ENCODE measurements at places on chromosomes 4 and X.
A peak's percentile ranks its signal among the peaks of the same experiment; 100 is the strongest.

- DNase-seq, result no peak
Measured at GRCh38 chr4:122045533-122045932, 93.7 kb upstream of the TRPC3 start.

DNA sequence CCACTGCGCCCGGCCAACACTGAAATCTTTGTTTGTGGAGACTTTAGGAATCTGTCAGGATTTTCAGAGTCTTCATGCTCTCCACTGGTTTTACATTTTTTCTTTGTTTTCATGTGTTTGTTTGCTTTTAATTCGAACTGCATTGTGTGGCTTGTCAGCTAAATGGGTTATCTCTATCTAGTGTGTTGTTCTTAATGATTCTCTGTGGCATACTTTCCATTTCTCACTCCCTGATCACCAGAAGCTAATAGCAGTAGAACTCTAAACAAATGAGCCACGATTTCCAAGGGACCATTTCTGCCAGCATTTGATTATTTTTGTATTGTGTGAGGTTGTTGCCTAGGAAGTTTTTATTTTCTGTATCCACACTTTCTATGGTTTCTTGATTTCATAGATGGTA, 352.4 kb downstream of the CAMK2D start:
- no peak for DNase-seq

- DNase-seq, result no peak
Measured at GRCh38 chr4:163991298-163991865, 496.9 kb downstream of the TMA16 start.

DNA sequence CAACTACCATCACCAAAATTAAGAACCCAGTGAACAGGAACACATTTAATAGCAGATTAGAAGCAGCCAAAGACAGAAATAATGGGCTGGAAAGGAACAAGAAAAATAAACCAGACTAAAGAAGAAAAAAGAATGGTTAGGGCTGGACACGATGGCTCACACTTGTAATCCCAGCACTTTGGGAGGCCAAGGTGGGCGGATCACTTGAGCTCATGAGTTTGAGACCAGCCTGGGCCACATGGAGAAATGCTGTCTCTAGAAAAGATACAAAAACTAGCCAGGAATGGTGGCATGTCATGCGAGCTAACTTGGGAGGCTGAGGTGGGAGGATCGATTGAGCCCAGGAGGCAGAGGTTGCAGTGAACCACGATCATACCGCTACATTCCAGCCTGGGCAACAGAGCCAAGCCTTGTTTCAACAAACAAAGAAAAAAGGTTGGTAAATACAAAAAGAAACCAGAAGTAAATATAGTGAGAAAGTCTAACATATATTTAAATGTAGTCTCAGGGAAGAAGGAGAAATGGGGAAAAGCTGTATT, 102.0 kb downstream of the AFAP1 start:
- DNase-seq, result no peak

- DNase-seq, result peak; percentile 4
Measured at GRCh38 chrX:101595739-101596419, 21.9 kb downstream of the ARMCX6 start.

DNA sequence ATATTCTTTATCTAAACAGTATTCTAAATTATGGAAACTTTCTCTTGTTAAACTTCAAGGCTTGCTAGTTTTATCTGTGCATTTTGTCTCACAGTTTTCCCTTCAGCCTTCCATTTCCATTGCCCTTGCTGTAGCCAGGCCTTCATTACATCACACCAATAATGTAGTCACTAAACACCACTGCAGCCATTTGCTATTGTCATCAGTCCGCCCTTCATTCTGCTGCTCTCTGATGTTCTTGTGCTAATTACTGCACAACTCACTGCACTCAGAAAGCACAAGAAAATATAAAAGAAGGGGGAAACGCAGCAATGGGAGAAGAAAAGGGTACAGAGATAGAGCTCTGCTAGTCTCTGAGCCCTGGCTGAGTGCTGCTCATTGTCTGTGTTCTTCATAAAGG, 239.6 kb upstream of the FSTL5 start:
- DNase-seq, result no peak

- DNase-seq, result no peak
Measured at GRCh38 chr4:138659037-138659811, 356.4 kb upstream of the NOCT start.

- DNase-seq, result no peak
Measured at GRCh38 chr4:142408003-142408441, 438.1 kb downstream of the INPP4B start.

GRCh38 chr4:170030121-170030520, 3.9 kb upstream of the MFAP3L start:
- no peak for DNase-seq

DNA sequence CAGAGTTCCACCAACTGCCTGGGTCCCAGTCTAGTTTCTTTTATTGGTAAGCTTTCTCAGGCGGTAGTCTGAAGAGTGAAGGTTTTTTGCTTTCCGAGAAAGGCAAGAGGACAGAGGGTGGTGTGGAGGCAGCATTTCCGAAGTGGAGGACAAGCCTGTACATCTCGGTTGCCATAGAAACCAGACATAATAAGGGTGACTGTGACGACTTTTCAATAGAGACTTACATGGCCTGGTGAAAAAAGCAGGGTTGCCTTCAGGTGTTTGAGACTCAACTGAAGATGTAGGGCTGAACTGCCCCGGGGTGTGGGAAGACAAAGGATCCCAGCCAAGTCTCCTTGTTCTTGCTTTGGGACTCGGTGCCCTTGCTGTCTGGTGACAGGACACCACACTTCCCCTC, 53.6 kb upstream of the RAB40AL start:
- no peak for DNase-seq

DNA sequence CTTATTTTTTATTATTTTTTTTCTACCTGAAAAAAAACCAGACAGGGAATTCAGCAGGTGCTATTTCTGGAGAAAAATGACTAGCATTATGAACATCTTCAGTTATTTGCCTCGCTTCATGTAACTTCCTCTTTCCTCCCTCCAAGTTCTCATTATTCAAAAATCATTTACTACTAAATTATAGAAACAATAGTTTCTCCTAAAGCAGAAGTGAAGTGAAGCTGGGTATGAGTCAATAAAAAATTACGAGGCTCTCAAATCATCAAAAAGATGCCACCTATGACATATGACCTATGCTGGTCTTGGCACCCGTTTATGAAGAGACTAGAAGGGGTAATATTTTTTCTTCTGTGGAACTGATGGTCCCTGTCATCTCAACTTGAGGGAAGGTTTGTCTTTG, 145.0 kb upstream of the AADAT start:
- DNase-seq, result no peak

GRCh38 chrX:148691456-148691855, 191.0 kb downstream of the AFF2 start:
- no peak for DNase-seq

DNA sequence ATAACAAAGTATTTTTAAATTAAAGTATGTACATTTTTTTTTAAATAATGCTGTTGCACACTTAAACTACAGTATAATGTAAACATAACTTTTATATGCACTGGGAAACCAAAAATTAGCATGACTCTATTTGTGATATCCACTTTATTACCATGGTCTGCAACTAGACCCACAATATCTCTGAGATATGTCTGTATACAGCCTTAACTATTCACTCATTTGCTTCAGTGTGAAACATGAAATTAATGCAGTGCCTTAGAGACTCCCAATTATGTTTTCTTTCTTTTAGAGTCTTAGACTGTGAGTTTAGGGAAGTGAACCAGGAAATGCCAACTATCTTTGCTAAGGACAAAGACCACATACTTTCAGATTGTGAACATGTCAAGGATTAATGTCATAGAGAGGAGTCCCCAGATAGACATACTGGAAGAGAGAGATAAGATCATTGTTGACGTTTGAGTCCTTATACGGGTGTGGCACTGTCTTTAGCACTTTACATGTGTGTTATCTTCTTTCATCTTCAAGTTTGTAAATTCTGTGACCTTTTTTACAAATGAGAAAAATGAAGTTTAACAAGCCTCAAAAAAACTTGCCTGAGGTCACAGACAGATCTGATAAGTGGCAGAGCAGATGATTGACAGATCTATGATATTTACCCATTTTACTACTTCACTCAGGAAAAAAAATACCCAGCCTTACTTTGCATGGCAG, 23.2 kb downstream of the CXorf58 start:
- DNase-seq, result peak; percentile 8

DNA sequence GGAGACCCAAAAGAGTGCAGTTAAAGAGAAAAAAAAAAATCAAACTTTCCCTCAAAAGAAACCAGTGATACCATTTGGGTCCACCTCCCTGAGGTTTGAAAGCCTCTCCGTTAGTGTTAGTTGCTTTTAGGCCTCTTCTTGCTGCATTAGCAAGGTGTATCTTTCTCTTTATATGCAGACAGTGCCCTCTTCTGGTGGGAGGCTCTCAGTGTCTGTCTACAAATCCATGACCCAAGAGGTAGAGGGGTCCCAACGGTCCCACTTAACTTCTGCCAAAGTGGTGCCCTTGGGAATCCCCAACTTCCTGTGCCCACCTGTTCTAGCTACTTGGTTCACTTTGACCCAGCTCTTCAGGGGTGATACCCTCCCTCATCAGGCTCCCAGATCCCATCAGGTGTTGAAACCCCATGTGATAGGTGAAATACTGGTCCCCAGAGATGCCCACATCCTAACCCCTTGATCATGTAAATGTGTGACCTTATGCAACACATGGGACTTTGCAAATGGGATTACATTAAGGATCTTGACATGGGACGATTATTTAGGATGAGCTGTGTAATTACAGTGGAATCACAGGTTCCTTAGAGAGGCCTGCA, 63.7 kb upstream of the CD99 start:
- DNase-seq, result no peak

DNA sequence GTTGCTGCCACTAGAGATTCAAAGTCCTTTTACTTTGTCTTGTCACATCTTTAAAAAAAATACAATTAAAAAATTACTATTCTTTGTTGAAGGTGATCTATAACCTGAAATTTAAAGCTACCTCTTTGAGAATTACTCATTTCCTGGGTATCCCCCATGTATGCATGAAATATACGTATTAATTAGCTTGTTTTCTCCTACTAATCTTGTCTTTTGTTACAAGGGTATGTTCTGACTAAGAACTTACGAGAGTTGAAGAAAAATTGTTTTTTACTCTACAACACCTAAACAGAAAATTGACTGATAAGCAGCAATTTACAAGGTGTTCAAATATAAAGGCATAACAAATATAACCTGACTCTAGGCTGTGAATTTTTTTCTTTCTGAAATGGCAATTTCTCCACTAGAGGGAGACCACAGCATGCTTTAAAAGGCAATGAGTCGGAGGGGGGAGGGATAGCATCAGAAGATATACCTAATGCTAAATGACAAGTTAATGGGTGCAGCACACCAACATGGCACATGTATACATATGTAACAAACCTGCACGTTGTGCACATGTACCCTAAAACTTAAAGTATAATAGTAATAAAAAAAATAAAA, 249.6 kb downstream of the OPHN1 start:
- DNase-seq, result no peak

- no peak for DNase-seq
Measured at GRCh38 chrX:40644176-40644575, 3.2 kb downstream of the CXorf38 start.

GRCh38 chr4:60945641-60946040, 254.5 kb upstream of the ADGRL3 start:
- DNase-seq, result no peak

GRCh38 chr4:118968005-118968404, 79.4 kb downstream of the SYNPO2 start:
- no peak for DNase-seq

- DNase-seq, result no peak
Measured at GRCh38 chr4:104138116-104138515, 356.6 kb downstream of the CXXC4 start.

DNA sequence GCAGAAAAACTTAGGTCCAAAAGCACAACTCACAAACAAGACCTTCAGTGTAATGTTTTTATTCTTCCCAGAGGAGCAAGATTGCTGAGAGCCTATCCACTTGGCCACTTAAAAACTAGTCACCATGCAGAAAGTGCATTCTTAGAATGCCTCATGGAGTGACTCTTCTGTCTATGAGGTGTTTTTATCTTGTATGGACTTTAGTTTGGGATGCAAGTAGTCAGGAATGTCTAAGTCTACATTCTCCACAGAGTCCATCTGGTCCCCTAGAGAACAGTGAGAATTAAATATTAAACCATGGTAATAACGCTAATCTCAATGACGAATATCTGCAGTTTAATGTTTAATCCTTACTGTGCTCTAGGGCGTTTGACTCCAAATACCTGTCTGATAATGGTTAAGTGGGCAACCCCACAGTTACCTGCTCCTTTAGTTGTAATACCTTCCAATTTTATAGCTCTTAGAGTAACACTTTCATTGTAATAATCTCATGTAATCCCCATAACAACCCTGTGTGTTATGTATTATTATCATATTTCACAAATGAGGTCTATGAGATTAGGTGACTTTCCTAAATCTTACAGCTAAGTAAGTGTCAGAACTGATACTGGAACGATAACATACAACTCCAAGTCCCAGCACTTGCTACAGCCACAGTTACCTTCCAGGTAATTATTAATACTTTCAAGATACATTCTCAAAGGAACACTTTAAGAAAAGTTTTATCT, 235.6 kb upstream of the JADE1 start:
- DNase-seq, result no peak

GRCh38 chr4:166518776-166519175, 645.7 kb downstream of the TLL1 start:
- no peak for DNase-seq

GRCh38 chr4:158492391-158492790, 29.3 kb upstream of the RXFP1 start:
- no peak for DNase-seq

DNA sequence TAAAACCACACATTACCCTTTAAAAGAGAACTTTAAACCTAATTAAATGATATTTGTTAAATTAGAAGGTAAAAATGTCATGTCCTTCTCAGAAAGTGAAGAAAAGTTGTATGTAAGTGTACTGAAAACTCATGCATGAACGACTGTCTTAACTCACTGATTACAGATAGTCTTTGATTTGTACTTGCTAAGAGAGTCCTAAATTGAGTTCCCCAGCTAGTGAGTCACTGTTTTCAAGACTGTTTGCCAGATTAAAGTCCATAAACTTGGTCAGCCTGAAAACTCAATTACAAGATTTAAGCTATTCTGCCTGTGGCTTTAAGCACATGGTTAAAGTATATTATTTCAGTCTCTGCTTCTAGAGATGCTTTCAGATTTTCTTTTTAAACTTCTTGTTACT, 124.9 kb upstream of the ZCCHC13 start:
- DNase-seq, result no peak

DNA sequence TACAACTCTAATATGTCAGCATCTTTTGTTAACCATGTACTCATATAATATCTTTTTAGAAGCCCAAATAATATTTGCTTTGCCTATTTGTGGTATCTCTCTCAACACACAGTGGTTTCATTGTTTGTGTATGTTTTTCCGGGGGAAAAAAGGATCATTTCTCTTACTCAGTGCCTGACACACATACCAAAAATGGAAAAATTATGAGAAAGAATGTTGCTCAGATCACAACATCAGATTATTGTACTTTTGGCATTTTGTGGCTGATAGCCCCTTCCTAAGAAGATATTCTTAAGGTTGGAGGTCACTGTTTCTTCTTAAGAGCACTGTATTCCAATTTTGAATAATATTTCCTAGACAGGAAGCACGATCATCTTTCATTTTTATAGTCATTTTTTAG, 93.6 kb downstream of the PDLIM5 start:
- no peak for DNase-seq

GRCh38 chr4:184689681-184690080, 40.1 kb downstream of the PRIMPOL start:
- no peak for DNase-seq

GRCh38 chr4:99827857-99828256, 11.2 kb downstream of the DAPP1 start:
- no peak for DNase-seq

GRCh38 chr4:46393606-46394005, 3.7 kb upstream of the GABRA2 start:
- no peak for DNase-seq

All from T-helper 2 cell treated with Interferon-gamma antibody and Interleukin-4, amounts not matched to agents 5 μg/mL and 100 μg/mL, for 36 hours (primary cell).